ENCODE measurements at places on chromosomes 5 and 9. TPM values are rescaled to one million over a fixed set of nuclear protein-coding genes. Genes with fewer than 3 reads are reported as not detected.

The ALDH1A1 gene
- 35.0 TPM for polyA plus RNA-seq

The SLC34A1 gene
- not detected for polyA plus RNA-seq

The IFNA2 gene
- not detected for polyA plus RNA-seq

The XRCC4 gene
- polyA plus RNA-seq, result 4.1 TPM

The SH3TC2 gene
- polyA plus RNA-seq, result 1.3 TPM

The GPR150 gene
- not detected for polyA plus RNA-seq
